ENCODE measurements at places on chromosomes 7 and 10.
A peak's percentile ranks its signal among the peaks of the same experiment; 100 is the strongest.

- peak; percentile 71 for DNase-seq
Observed at GRCh38 chr7:47945261-47946015, 2.8 kb downstream of the PKD1L1 start.

DNA sequence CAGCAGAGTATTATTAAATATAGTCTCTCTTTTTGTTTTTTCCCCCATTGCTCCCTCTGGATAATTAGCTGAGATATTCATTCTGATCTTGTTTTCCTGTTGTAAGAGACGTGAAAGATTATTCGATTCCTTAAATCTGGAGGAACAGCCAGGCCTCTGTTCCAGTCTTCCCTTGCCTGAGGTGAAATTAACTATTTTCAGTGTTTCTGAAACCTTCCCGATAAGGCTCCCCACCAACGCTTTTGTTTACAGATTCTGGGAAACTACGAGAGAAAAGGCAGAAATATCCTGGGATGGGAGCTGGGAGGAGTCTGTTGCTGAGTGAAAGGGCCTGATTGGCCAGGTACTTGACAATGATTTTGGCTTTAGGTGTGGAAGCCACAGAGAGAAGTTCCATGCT, 63.6 kb upstream of the AGR3 start:
- DNase-seq = no peak

GRCh38 chr7:30001998-30002397, 12.4 kb upstream of the SCRN1 start:
- DNase-seq = no peak

DNA sequence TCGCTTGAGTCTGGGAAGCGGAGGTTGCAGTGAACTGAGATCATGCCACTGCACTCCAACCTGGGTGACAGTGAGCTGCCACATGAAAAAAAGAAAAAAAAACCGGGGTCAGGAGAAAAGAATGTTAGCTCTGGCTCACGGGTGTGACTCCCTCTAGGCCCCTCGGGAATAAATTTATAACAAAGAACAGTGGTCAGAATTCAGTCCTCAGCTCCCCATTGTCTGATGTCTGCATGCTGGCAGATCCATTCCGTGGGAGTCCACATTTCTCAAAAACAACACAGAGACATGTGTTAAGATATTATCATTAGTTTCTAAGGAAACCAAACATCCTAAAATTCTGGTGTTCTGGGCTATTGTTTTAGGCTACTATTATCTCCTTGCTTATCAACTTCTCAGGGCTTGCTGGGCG, 90.6 kb downstream of the MARCHF5 start:
- no peak for DNase-seq

DNA sequence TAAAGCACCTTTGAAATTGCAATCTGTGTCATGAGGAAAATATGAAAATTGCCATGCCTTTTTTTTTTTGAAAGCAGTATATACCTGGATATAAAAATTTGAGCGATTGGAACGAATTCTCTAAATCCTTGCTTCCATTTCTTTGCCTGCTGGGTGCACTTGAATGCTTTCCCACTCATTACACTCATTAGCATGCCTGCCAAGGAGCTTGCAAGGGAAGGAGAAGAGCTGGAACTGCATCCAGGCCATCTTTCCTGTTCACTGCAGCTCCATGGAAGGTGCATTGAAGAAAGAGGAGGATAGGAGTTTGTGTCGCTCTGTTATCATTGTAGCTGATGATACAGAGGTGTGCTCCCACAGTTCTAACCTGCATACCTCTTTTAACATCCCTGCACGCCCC, 102.4 kb upstream of the GJD4 start:
- DNase-seq = no peak

GRCh38 chr7:47211519-47211973, 370.4 kb downstream of the TNS3 start:
- no peak for DNase-seq

DNA sequence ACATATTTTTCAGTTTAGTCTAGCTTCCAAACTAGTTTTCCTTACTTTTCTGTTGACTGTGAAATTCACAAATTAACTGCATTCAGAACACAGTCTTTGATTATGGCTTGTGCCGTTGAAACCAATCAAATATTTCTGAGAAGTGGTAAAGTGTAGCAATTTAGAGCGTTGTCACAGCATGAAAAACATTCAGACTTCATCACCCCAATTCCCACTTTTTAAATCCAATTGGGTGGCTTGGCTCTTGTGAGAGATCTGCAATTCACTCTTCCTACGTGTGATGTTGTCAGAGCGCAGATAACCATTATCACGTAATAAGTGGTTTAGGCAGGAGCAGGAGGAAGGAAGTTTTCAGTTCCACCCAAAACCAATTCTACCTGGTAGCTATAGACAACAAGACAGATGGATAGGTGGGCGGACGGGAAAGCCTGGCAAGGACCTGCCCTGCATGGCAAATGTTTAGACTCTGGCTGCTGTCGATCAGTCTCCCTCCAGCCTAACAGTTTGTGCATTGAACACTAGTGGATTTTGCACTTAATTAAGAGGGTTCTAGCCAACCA, 8.9 kb downstream of the COBL start:
- DNase-seq = no peak

DNA sequence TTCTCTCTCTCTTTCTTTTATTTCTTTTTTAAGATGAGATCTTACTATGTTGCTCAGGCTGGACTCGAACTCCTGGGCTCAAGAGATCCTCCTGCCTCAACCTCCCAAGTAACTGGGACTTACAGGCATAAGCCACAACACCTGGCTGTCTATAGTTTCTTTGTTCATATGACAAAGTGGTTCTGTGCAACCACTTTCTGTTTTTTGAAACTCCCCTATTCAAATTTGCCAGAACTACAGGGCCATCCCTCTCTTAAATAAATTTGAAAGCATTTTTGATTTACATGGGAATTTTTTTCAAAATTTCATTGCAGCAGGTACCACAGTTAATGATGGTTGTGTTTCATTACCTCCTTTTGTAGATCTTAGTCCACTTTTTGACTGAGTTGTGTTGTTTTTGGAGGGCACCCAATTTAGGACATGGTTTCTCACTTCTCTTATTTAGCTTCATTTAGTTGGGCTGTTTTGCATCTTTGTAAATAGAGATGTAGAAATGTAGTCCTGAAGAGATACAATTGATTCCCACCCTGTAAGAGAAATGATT, 119.2 kb downstream of the LRRC4 start:
- DNase-seq = no peak

DNA sequence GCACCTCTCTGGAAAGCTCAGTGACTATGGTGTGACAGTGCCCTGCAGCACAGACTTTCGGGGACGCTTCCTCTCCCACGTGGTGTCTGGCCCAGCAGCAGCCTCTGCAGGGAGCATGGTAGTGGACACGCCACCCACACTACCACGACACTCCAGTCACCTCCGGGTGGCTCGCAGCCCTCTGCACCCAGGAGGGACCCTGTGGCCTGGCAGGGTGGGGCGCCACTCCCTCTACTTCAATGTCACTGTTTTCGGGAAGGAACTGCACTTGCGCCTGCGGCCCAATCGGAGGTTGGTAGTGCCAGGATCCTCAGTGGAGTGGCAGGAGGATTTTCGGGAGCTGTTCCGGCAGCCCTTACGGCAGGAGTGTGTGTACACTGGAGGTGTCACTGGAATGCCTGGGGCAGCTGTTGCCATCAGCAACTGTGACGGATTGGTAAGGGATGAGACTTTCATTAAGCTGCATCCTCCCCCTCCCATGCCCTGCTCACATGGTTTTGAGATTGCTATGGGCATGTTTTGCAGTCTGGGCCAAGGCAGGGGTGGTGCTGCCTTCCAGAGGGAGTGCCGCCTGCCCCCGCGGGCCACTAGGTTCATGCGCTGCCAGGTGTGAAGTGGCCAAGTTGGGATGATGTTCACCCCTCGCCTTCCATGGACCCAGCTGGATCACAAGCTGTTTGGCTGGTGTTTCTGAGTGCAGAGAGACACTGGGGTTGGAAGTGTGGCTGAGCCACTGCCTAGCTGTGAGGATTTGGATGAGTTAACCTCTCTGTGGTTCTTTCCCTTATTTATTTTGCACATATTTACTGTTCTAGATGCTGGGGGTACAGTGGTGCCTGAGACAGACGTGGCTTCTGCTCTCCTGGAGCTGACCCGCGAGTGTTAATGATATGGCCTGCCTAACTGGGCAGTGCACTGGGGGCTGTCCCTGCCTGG, 2.5 kb downstream of the ADAMTS14 start:
- DNase-seq = no peak

GRCh38 chr7:122889116-122889515, 2.9 kb upstream of the CADPS2 start:
- DNase-seq = no peak

- no peak for DNase-seq
Observed at GRCh38 chr7:151838861-151839381, 38.0 kb downstream of the PRKAG2 start.

- no peak for DNase-seq
Observed at GRCh38 chr7:33459340-33459751, 330.0 kb downstream of the BBS9 start.

- no peak for DNase-seq
Observed at GRCh38 chr7:14048889-14049288, 59.4 kb upstream of the ETV1 start.

GRCh38 chr7:64640504-64640903, 25.4 kb upstream of the ZNF107 start:
- no peak for DNase-seq

DNA sequence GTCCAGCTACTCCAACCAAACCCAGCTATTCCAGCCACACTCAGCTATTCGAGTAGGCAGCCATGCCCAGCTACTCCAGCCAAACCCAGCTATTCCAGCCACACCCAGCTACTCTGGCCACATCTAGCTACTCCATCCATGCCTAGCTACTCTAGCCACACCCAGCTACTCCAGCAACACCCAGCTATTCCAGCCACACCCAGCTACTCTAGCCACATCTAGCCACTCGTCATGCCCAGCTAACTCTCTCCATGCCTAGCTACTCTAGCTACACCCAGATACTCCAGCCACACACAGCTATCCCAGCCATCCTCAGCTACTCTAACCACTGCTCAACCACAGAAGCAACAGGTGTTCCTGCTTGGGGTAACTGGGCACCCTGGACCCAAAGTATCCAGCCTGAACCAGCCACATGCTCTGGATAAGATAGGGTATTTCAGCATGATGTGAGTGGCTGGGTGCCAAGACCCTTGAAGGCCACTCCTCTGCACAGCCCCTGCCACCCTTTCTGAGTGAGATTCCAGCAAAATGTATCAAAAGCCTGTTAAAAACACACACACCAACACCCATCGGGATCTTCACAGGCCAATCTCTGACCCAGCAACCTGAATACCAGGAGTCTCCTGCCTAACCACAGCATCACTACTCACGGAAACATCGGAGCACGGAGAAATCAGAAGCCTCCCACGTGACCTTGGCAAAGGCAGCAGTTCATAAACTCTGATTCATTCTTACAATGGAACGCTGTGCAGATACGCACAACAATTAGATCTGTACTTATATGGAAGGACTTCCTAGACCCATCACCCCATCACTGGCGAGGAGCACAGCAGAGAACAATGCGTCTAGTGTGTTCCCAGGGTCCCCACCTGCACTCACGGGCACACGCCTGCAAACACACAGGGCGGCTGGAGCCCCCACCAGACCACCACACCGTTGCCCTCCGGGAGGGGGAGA, 51.8 kb upstream of the DNAAF5 start:
- no peak for DNase-seq

DNA sequence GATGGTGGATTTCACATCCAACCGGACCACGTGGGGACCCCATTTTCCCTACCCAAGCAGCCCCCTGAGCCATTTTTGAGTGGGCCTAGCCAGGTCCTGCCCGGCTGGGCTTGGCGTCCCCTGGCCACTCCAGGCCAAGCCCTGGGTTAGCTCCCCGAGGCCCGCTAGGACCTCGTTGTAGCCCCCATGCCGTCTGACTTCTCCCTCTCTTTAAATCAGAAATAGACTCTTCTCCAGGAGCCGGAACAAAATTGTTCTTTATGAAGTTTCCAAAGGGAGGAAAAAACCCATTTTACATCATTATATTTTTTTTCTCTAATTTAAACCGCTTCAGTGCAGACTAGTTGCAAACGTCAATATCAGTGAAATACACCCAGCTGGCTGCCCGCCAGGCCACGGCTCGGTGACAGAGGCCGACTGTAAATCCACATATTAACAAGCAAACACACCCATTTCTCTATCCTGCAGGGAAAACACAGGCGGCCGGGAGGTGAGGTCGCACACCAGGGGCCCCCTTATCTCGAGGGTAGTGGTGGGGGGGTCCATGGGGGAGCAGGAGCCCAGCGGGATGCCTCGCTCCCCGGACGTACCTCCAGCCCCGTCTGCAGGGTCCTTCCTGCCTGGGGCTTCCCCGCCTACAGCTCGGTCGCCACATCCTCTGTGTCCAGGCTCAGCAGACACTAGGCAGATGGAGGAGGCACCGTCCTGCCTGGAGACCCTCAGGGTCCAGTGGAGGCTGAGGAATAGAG, 72.7 kb downstream of the ELFN1 start:
- DNase-seq = no peak

- peak; percentile 55 for DNase-seq
Observed at GRCh38 chr10:93745408-93746065, 12.2 kb upstream of the LGI1 start.

- DNase-seq = no peak
Observed at GRCh38 chr10:103504181-103504783, 10.8 kb downstream of the NEURL1 start.

DNA sequence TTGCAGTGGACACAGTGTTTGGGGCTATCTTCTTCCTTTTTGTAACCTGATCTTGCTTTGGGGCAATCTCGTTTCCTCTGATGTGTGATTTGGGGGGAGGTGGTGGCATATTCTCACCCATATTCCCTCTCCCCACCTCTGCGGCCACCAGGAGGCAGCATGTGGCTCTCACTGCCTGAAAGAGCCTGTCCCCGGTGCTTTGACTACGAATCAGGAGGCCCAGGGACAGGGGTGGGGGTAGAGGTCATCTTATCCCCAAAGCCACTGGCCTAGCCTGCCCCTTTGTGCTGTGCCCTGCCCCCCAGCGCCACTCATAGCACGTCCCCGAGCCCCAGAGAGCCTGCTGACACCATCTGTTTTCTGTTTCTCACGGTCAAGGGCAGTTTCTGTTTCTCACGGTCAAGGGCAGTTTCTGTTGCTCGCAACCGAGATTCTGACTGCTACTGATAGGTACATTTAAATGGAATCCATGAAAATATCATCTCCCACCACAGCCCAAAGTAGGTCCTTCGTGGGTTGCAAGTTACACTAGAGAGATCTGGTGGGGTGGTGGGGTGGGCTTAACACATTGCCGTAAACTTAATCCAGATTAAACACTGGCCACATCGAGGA, 28.2 kb downstream of the PHYH start:
- DNase-seq = peak; percentile 88

DNA sequence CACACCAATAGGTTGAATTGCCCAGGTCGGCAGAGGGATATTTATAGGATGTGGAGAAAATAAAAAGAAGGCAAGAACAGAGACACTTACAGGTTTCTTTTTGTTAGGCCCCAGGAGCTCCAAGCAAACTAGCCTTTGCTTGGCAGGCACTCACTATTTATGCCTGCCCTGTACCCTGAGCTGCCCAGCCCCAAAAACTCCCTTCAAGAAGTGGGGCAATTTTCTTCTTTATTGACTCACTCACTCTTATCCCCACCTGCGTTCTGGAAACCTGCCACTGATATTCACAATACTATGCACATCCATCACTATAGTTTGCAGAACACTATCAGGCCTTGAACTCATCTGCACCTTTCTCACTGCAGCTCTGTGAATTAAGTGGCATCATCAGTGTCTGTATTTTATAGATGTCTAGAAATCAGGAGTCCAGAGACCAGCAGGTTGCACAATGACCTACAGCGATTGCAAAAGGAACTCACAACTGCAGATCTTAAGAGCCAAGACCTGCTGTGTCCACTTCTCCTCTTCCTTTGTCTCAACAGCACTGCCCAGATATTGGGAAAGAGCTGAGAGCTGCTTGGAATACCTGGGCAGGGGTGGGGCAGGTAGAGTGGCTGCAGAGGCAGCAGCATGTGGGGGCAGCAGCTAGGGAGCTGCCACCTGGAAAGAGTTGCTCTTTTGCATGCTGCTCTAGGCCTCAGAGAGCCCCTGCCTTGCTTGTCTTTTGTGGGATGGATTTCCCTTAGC, at the start of gene SFTPD:
Gene SFTPD (minus strand): TSS at position 130 of the 747 bp plus-strand sequence. CDS start 2,446 bp downstream, outside the sequence.
- DNase-seq = no peak

All from left lobe of liver (tissue), 2 donors.